ENCODE measurements at places on chromosomes 13 and 19. TPM values are rescaled to one million over a fixed set of nuclear protein-coding genes. Genes with fewer than 3 reads are reported as not detected.
A peak's percentile ranks its signal among the peaks of the same experiment; 100 is the strongest.

The SUGP1 gene
- total RNA-seq = 24.0 TPM

The SYT3 gene
- 13.0 TPM for total RNA-seq

The SERTM1 gene
- total RNA-seq = 1.5 TPM

The ZSWIM9 gene
- 2.9 TPM for total RNA-seq

The LIN37 gene
- total RNA-seq = 11.1 TPM

The KIR2DL4 gene
- not detected for total RNA-seq

The R3HDM4 gene
- total RNA-seq = 19.0 TPM

The SULT2A1 gene
- not detected for total RNA-seq

The POU4F1 gene
- 0.18 TPM for total RNA-seq

The ADGRE2 gene
- 0.18 TPM for total RNA-seq

- no peak for DNase-seq
Measured at GRCh38 chr13:79458436-79458835, 22.5 kb upstream of the NDFIP2 start.

DNA sequence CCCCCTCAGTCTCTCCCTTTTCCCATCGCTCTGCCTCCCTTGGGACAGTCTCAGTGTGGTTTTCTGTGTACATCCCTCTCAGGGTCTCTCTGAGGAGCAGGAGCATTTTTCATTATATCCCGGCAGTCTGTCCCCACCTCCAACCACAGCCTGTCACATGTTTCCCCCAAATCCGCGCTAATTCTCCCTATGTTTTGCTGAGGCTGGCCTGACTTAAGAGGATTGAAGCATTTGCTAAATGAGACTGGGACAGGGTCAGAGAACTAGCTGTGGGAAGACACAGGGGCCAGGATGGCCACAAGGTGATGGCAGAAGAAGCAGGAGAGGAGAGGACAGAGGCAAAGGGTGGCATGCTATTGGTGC is 5.5 kb downstream of the TPRX1 start:
- no peak for DNase-seq

GRCh38 chr19:3986260-3987041 is 1.2 kb upstream of the EEF2 start:
- DNase-seq = peak; percentile 82

DNA sequence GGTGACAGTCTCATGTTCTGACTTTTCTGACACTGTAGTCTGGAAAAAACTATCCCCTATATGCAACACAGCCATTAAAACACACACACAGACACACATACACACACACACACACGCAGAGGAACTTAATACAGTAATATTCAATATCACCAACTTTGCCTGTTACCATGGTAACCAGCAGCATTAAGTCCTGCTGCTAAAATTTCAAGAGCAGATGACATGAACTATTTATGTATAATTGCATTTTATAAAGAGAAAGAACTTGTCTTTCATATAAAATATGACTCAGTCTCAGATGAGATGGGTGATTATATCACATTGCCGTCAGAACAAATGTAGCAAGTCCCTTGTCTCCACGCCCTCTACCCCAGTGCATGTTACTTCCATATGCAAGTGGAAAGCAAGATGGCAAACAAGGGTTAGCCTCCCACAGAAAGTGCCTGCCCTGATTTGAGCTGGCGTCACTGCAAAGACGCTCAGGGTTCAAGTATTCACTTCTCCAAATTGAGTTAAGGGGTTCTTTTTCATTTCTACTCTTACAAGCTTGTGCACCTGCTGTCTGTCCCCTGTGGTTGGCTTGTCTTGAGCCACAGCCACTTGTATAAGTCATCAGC is 576.8 kb downstream of the UQCRFS1 start:
- DNase-seq = no peak

DNA sequence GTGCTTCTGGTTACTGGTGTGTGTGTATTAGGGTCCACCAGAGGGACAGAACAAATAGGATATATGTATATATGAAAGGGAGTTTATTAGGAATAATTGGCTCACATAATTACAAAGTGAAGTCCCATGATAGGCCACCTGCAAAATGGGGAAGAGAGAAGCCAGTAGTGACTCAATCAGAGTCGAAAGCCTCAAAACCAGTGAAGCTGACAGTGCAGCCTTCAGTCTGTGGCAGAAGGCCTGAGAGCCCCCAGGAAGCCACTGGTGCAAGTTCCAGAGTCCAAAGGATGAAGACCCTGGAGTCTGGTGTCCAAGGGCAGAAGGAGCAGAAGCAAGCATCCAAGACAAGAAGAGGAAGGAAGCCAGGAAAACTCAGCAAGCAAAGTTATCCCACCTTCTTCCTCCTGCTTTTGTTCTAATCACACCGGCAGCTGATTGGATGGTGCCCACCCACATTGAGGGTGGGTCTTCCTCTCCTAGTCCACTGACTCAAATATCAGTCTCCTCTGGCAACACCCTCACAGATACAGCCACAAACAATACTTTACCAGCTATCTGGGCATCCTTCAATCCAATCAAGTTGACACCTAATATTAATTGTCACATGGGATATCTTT is 21.7 kb upstream of the SCEL start:
- no peak for DNase-seq

GRCh38 chr19:4062419-4063368 is 4.0 kb downstream of the ZBTB7A start:
- peak; percentile 19 for DNase-seq

DNA sequence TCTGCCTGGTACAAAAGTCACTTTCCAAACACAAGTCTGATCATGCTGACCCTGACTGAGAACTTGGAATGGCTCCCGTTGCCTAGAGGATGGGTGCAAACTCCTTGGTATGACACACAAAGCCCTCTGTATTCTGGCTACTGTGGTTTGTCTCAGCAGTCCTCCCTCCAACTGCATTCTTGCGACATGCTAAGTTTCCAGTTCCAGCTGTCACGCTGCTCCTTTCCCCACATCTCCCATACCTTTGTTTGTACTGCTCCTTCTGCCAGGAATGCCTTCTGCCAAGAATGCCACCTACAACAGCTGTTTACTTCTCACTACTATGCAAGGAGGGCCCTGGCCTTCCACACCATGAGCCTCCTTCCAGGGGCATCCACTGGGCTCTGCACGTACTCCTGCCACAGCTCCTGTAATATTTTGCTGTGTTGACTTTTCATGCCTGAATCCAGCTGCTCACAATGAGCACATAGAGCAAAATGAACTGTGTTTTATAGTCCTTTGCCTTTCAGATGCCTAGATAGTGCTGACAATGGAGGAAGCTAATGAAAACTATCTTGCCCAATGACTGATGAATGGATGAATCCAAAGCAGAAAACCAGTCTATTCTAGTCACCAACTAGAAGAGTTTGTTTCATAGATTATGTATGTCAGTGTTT is 543.7 kb downstream of the EFNB2 start:
- DNase-seq = no peak

- DNase-seq = no peak
Measured at GRCh38 chr13:85755123-85755522, 44.1 kb downstream of the SLITRK6 start.

- no peak for DNase-seq
Measured at GRCh38 chr19:45643927-45644771, 5.0 kb upstream of the EML2 start.

DNA sequence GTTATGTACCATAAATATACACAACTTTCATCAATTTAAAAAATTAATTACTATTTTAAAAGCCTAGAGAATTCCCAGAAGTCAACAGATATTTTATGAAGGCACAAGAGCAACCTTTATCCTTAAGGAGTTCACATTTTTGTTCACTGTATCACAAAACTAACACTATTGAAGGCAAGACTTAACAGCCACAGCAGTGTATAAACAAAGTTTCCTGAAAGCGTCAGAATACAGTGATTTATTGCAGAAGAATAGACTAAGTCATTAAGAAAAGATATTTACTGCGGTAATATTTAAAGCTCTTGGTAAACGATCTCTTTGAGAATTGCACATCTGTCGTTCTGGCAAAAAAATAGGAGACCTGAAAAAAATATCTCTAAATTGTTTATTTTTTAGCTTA is 419.3 kb upstream of the NBEA start:
- no peak for DNase-seq

DNA sequence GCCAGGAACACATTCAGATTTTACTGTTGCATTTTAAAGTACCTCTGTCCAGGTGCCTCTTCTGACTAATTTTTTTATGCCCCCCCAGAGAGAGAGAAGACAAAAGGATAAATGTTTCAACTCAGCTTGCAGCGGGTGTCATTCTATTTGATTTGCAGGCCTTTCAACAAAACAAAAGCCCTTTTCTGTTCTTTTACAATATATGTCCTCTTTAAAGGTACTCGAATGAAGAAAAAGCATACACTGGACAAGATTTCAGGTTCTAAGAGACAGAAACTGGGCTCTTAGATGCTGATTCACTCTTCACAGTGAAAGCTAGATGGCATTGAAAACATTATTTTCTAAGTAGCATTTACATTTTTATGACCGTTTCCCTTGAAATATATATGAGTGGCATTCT is 2.9 kb upstream of the FRY start:
- no peak for DNase-seq

DNA sequence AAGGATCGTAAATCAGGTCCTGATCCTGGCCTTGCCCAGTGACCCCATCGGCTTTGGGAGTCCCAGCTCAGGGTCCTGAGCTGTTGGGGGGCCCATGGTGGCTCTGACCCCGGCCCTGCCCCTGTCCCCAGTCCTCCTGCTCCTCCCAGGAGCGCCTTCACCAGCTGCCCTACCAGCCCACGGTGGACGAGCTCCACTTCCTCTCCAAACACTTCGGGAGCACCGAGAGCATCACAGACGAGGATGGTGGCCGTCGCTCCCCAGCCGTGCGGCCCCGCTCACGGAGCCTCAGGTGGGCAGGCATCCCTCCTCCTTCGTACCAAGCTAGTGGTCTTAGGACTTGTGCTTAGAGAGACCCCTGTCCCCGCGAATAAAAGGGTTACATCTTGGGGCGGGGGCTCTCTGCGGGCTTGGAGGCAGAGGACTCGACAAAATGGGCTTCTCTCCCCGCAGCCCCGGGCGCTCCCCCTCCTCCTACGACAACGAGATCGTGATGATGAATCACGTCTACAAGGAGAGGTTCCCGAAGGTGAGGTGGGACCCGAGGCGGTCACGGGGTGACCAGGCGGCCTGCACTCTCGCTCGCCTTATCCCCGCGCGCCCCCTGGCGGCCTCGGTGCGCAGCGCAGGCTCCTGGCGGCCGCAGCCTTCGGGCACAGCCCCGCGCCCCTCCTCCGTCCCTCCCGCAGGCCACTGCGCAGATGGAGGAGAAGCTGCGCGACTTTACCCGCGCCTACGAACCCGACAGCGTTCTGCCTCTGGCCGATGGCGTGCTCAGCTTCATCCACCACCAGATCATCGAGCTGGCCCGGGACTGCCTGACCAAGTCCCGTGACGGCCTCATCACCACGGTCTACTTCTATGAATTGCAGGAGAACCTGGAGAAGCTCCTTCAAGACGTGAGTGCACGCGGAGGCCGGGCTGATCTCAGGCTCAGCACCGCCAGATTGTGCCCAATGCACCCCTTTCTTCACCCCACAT is 9.1 kb downstream of the MAST1 start:
- DNase-seq = peak; percentile 89

- no peak for DNase-seq
Measured at GRCh38 chr13:34751492-34751891, 190.6 kb upstream of the NBEA start.

DNA sequence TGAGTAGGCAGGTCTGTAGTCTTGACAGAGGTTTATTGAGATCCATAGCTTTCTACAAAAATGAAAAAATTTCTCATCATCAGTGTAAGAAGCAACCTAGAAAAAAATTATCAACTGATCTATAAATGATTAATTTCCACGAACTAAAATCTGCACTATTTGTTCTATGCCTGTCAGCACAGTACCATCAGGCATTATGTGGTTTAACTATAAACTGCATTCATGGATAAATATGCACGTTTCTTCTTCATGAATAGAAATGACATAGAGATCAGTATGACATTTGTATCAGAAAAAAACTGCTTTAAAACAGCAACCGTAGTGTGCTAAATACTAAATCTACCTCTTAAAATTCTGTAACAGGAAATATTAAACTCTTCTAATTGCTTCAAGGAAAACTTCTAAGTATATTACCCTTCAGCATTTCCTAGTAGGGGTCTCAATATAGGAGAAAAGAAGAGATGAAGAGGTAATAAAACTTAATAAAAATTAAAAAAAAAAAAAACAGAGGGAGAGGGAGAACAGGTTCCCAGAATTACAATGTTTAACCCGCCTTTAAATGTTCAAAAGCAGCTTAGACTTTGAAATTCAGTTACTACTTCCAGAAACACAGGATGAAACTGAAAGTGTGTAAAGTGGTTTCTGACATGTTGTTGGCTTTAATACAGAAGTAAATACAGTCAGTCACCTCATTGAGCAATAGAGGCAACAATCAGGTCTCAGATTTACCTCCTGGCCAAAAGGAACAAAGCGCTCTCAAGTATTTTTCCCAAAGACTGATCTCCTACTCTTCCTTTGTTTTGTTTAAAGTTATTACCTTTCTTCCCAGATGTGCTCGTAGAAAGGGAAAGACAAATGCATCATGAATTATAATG is 144.4 kb downstream of the DIAPH3 start:
- DNase-seq = no peak

DNA sequence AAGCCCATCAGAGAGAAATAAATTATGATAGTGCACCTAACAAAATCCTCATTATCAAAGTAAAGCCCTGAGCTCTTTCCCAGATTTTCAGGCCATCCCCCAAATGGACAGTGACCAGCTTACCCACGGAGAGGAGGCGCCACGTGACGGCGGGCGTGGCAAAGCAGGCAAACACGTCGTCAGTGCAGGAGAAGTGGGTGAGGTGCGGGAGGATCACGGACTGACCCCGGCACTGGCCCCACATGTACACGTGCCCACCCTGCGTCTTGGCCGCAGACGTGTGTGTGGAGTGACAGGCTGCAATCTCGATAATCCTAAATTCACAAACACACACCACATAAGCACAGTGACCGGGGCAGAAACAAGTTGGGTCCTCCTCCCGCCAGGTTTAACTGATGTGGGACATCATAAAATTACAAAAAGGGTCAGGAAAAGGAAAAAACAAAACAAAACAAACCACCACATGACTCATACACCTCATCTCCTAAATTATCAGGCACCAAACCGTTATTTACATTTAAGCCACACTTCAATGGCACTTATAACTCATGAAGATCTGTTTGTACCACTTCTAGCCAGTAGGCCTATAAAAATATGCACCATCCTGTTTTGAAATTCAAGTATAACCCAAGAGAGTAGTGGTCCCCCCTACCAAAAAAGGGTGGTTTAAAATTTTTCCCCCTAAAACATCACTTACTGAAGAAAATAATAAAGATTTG is 30.1 kb downstream of the RCBTB2 start:
- DNase-seq = no peak

DNA sequence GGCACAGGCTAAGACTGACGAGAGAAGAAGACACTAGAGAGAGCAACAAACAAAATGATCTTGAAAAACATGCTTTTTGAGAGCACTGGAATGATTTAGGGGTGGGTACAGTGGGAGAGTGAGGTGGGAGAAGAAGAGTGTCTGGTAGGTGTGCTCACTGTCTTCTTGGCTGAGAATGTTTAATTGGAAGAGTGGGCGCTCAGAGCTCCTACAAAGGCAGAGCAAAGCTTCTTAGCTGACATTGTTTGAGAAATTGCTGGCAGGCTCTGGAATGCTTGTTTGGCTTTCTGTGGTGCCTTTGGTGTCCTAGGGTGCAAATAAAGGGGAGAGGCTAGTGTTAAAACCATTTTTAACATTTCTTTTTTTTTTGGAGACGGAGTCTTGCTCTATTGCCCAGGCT is 1.5 kb upstream of the LIPE start:
- DNase-seq = no peak
